ENCODE measurements at places on chromosomes 7 and 10. TPM values are rescaled to one million over a fixed set of nuclear protein-coding genes. Genes with fewer than 3 reads are reported as not detected.
A peak's percentile ranks its signal among the peaks of the same experiment; 100 is the strongest.

Gene LGI1
- polyA plus RNA-seq = 0.10 TPM

Gene CRTAC1
- 5.3 TPM for polyA plus RNA-seq

Gene CALHM3
- not detected for polyA plus RNA-seq

- no peak overlapping the region for H3K27ac ChIP-seq
- H3K4me1 ChIP-seq = no peaks in the 10 kb centered on the region
- no peak overlapping the region for H3K4me3 ChIP-seq
- no peaks in the 10 kb centered on the region for H3K27me3 ChIP-seq
- no peak for DNase-seq
These were observed 16.5 kb upstream of the ANTXRL start for GRCh38 chr10:46270086-46270811.

GRCh38 chr10:4285121-4285520 lies 500.1 kb upstream of the KLF6 start:
- H3K36me3 ChIP-seq = no peaks in the 10 kb centered on the region
- H3K27me3 ChIP-seq = no peaks in the 10 kb centered on the region
- peak overlapping the region; percentile 65 for H3K27ac ChIP-seq
- peaks cover 5% of the 10 kb centered on the region for H3K4me1 ChIP-seq

Data from left lung (tissue), 14 donors.